Activated CD4-positive, alpha-beta T cell treated with anti-CD3 and anti-CD28 coated beads for 48 hours (primary cell): ENCODE measurements at places on chromosomes 16 and 17.
A peak's percentile ranks its signal among the peaks of the same experiment; 100 is the strongest.

GRCh38 chr17:77210331-77210730 is 69.6 kb downstream of the SEC14L1 start:
- no peak for DNase-seq

DNA sequence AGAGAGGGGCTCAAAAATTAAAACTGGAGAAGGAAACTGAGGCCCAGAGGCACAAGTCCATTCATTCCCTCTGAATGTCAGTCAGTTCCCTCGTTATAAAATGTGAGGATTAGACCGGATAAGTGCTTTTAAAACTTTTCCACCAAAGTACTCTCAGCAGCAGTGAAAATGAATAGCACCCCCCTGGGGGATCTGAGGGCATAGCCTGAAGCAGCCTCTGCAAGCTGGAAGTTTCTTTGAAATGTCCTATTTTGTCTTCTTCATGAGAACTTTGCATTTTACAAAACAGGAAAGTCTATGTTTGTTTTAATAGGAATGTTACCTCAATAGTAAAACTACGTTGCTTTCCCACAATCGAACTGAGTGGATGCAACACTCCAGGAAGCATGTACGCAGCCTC is 273.0 kb downstream of the CEP112 start:
- DNase-seq: no peak

DNA sequence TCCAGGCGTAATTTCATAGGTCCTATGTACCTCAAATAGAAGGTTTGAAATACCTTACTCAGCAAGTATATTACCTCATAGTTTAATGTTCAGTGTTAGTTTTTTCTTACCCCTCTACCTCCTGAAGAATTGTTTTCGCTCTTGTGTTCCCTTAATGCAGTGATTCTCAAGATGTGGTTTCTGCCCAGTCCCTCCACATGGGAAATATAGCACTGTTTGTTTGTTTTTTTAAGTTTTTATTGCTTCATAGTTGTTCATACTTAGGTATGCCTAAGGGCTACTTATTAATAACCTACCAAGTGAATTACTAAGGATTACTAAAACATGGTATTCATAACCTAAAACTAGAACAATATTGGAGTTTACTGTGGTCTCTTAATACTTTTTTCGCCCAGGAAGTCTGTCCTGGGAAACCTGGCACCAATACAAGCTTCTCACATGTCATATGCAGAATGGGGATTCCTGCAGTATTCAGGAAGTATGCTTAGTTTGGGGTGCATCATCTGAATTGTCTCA is 5.0 kb downstream of the RSPRY1 start:
- no peak for DNase-seq

- no peak for DNase-seq
These were observed 19.9 kb upstream of the MLKL start for GRCh38 chr16:74720579-74720978.

DNA sequence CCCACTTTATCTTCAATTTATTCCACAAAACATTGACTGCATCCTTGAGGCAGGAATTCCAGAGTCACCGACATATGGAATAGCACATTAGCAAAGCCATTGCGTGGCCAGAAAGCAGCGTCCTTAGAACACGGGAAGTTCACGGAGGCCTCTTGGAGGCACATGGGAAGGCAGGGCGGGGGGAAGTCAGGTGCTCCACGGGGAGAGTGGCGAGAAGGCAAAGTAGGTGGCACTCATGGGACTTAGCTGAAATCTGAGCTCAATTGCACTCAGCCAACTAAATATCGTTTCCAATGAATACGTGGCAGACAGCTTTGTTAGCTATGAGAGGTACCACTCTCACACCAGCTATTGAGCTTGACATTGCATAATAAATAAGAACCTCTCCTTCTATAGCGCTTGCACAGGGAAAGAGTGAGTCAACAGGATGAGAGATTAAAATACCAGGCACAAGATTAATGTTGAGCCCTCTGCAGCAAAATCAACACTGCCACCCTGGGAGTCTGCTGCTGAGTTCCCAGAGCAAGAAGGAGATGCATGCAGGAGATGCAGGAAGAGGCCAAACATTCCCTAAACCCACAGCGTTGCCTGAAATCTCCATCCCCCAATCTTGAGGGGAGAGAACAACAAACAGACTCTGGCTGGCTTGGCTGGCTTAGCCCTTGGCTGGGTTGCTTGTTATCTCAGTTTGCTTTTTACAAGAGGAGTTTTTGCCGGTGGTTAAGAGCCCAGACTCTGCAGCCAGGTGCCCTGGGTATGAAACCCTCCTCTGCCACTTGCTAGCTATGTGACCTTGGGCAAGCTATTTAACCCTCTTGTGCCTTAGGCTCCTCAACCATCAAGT is 28.8 kb downstream of the ABCC12 start:
- no peak for DNase-seq

GRCh38 chr17:56943505-56944125 is 17.2 kb downstream of the COIL start:
- peak; percentile 33 for DNase-seq

DNA sequence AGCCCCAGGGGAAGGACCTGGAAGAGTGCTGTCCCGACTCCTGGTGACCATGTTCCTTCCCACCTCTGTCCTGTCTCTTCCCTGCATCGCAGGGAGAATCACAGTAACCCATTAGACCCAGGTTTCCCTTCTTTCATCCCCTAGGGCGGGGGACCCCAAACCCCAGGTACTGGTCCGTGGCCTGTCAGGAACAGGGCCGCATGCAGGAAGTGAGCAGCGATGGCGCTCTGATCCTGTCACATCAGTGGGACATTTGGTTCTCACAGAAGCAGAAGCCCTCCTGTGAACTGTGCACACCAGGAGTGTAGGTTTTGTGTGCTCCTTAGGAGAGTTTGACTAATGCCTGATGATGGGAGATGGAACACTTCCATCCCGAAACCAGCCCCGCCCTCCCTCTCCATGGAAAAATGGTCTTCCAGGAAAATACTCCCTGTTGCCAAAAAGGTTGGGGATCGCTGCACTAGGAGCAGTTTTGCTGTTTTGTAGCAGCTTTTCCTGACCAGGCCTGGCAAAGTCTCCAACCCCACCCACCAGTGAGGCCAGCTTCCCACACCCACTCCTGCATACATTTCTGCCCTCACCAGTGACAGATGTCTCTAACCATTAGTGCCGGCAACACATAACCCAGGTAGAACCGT is 10.5 kb downstream of the MNT start:
- DNase-seq: no peak

- no peak for DNase-seq
These were observed 31.4 kb upstream of the RPH3AL start for GRCh38 chr17:383771-384621.

DNA sequence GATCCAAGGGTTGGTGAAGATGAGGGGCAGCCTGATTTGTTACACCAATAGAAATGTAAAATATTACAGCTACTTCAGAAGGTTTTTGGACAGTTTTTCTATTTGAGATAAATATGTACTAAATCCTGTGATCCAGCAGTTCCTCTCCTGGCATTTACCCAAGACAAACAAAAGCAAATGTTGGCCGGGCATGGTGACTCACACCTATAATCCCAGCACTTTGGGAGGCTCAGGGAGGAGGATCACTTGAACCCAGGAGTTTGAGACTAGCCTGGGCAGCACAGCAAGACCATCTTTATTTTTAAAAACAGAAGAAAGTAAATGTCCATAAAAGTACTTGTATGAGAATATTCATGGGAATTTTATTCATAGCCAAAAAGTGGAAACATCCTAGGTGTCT is 64.8 kb upstream of the MRC2 start:
- DNase-seq: no peak

DNA sequence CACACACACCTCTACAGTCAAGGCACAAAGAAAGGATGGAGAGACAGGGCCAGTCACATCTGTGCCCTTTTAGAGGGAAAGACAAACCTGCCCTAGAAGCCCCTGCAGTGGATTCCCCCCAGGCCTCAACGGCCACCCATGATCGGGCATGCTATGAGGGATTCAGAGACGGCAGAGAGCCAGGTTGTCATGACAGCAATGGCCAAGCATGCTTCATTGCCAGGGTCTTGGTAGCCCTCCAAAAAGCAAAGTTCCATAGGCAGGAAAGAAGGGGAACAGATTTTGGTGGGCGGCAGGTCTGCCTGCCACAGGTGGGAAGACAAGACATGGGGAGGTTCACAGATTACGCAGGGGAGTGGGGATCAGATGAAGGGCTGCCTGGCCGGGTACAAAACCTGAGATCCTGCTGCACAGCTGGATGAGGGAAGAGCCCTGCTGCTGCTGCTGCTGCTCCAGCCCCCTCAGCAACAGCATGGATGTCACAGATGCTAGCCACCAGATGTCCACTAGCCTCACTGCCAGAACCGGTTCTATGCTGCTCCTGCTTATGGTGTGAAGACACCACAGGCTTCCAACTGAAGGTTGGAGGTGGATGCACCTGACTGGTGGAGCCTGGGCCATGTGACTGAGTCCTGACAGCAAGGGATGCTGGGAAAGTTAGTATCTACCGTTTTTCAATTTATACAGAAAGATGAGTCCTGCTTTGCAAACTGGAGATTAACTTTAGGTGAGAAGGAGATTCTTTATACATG is 17.8 kb downstream of the ACTG1 start:
- no peak for DNase-seq

DNA sequence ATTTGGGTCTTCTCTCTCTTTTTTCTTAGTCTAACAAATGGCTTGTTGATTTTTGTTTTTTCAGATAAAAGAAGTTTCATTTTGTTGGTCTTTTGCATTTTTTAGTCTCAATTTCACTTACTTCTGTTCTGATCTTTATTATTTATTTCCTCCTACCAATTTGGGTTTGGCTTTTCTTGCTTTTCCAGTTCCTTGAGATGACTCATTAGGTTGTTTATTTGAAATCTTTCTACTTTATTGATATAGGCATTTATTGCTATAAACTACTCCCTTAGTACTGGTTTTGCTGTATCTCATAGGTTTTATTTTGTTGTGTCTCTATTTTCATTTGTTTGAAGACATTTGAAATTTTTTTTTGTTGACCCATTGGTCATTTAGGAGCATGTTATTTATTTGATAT is 152.2 kb upstream of the MPHOSPH6 start:
- DNase-seq: no peak

- DNase-seq: no peak
These were observed 53.0 kb downstream of the TMC6 start for GRCh38 chr17:78075545-78075944.

DNA sequence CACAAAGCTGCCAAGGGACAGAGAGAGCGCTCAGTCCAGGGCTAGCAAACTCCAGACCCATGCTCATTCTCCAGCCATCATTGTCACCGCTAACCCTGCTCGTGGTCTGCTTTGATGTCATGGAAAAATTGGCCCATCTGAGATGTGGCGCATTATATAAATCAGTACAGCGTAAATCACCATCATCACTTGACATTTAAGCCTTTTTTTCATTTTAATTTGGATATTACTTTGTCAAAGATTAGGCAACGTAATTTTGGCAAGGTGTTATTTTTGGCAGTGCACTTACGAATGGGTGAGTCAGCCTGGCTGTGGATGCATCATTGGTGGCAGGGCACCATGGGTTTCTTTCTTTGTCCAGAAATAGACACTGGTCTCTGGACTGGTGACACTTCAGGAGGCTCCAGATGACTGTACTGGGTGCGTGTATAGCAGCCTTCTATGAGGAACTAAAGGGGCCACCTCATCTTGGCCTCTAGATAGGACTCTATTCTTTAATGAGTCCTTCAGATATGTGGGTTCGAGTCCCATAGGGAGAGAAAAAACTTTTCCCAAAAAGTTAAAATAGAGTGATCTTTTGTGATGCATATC is 166.3 kb downstream of the MSI2 start:
- DNase-seq: peak; percentile 50

DNA sequence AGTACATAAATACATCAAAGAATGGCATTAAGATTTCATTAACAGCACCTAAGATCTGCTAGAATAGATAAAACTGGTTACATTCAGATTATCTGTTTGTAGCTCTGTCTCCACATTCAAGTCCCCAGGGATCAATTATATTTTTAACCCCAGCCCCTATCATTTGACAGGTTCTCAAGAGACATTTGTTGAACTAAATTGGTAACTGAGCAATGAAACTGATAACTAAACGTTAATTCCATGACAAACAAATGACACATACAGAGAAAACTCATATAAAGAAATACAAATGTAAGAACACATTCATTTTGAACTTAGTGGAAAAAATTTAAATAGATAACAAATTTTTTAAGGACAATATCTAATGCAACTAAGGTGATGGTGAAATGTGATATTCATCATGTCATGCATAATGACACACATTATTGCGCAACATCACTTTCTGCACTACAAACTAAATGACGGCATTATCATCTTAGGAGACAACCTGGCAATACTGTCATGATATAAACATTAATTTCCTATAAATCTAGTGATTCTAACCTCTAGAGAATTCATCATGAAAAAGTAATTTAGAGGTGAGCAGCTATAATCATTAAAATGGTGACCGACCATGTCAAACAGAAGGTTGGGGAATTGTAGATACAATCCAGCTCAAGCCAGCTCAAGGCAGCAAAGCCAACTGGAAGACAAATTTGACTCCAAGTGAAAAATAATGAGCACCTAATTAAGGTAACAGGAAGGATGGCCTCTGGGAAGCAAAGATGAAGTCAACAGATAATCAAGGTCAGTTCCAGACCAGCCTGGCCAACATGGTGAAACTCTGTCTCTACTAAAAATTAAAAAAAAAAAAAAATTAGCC is 9.5 kb downstream of the ARHGAP17 start:
- DNase-seq: no peak

DNA sequence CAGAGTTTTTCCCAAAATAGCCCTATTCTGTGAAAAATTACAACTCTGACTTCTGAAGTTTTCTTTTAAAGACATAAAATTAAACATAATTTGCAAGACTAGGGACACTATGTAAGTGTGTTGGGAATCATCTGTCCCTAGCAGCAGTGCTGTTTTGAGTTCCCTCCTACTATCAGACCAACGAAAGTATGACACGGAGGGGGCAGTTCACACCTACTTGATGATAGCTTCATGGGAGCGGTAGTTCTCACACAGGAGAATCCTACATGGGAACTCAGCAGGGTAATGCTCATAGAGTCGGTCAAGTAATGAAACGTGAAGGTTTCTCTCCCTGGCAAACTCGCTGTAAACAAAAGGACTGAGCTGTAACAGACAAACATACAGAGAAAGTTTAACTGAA is 96.6 kb downstream of the HELZ start:
- no peak for DNase-seq
